ENCODE measurements at places on chromosomes 7 and 10. TPM values are rescaled to one million over a fixed set of nuclear protein-coding genes. Genes with fewer than 3 reads are reported as not detected.

Gene ZNF92
- 28.7 TPM for polyA plus RNA-seq

DNA sequence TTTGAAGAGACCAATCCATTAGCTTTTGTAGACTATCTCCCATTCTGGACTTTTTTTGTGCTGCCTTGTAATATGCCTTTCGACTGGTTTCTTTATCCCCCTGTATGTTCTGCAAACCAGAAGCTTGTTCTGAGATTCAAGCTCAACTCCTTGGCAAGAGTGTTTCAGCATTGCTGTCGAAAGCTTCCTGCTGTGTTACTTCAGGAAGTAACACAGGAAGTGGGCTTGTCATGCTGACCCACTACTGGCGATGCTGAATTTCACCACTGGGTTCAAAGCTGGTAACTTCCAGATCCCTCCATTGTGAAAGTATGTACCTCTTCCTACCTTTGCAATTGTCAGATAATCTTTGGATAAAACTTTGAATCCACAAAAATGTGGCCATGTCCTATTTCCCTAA lies 57.9 kb upstream of the INSYN2A start:
- H3K27ac ChIP-seq, result no peak overlapping the region
- H3K36me3 ChIP-seq, result peaks cover 3% of the 10 kb centered on the region
- H3K4me1 ChIP-seq, result no peaks in the 10 kb centered on the region
- H3K27me3 ChIP-seq, result no peaks in the 10 kb centered on the region

GRCh38 chr10:133091316-133091715 lies 3.6 kb downstream of the ADGRA1 start:
- H3K4me1 ChIP-seq, result peaks cover 39% of the 10 kb centered on the region
- H3K36me3 ChIP-seq, result peaks cover 62% of the 10 kb centered on the region
- no peak overlapping the region for H3K4me3 ChIP-seq
- peaks cover 7% of the 10 kb centered on the region for H3K27me3 ChIP-seq

GRCh38 chr10:133162178-133162909 lies 2.3 kb downstream of the KNDC1 start:
- no peak overlapping the region for H3K4me3 ChIP-seq
- H3K27me3 ChIP-seq, result peaks cover 3% of the 10 kb centered on the region
- H3K27ac ChIP-seq, result no peak overlapping the region
- DNase-seq, result no peak

GRCh38 chr7:73909051-73909941 lies 48.3 kb downstream of the TMEM270 start:
- no peaks in the 10 kb centered on the region for H3K36me3 ChIP-seq
- no peak for DNase-seq
- no peak overlapping the region for H3K27ac ChIP-seq
- no peaks in the 10 kb centered on the region for H3K27me3 ChIP-seq

Gene HOXA2
- 17.9 TPM for polyA plus RNA-seq

GRCh38 chr10:4733150-4733842 lies 92.7 kb upstream of the AKR1E2 start:
- no peaks in the 10 kb centered on the region for H3K27me3 ChIP-seq
- DNase-seq, result no peak
- H3K4me1 ChIP-seq, result no peaks in the 10 kb centered on the region

- H3K27me3 ChIP-seq, result no peaks in the 10 kb centered on the region
- peak; percentile 53 for DNase-seq
- H3K4me1 ChIP-seq, result peaks cover 12% of the 10 kb centered on the region
- no peak overlapping the region for H3K4me3 ChIP-seq
- H3K36me3 ChIP-seq, result no peaks in the 10 kb centered on the region
These were observed 38.3 kb downstream of the LYZL2 start for GRCh38 chr10:30591249-30591670.

Gene SDHAF3
- polyA plus RNA-seq, result 24.3 TPM

Gene SGCE
- 77.9 TPM for polyA plus RNA-seq

DNA sequence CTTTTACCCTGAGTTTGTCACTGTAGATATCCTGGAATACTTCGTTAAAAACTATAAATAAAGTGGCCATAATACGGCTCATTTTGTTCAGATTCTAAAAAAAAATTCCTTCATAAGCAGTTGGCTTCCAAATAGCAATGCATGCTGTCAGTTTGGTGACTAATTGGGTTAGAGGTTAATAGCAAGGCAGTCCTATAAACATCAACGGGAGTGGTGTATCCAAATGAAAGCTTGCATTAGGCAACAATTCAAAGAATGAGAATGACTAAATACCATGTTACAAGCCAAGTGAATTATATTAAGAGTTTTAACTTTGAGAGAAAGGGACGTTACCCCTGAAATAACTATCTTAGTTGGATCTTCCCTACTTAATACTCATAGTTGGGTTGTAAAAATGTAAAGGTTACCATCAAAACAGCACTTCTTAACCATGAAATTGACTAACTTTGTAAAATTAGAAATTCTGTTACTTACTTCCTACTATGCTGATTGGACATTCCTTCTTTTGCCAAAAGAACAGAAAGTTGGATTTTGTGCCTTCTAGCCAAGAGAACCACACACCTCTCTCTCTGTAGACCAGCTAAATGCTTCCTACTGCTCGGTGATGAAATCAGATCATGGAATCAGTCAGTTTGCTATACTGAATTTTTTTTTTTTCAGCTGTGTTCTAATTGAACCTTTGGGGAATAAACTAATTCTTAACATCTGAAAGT lies 98.0 kb downstream of the KAT6B start:
- H3K27me3 ChIP-seq, result no peaks in the 10 kb centered on the region
- no peak for DNase-seq
- no peaks in the 10 kb centered on the region for H3K36me3 ChIP-seq
- peak overlapping the region; percentile 45 for H3K27ac ChIP-seq

DNA sequence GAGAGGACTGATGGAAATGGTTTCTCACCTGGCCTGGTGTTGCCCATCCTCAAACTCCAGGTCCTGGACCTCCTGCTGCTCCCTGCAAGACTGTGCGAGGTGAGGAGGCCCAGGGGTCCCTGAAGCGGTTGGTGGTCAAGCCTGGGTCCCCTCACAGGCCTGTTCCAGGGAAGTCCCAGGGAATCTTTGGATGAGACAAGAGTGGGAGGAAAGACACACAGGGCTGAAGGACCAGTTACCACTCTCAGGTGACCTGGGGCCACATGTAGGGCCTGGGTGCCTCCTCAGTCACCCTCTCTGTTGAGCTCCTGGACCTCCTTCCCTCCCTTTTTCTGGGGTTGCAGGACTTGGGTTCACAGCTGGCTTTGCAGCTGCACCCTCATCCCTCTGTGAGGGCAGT lies 42.6 kb upstream of the CXCL12 start:
- H3K36me3 ChIP-seq, result no peaks in the 10 kb centered on the region
- no peaks in the 10 kb centered on the region for H3K27me3 ChIP-seq
- no peak overlapping the region for H3K4me3 ChIP-seq
- DNase-seq, result no peak

- no peak overlapping the region for H3K27ac ChIP-seq
- no peaks in the 10 kb centered on the region for H3K27me3 ChIP-seq
- peak; percentile 27 for DNase-seq
- no peaks in the 10 kb centered on the region for H3K36me3 ChIP-seq
- no peaks in the 10 kb centered on the region for H3K4me1 ChIP-seq
- H3K4me3 ChIP-seq, result no peak overlapping the region
These were observed 26.8 kb downstream of the DNAJC1 start for GRCh38 chr10:21976739-21977138.

DNA sequence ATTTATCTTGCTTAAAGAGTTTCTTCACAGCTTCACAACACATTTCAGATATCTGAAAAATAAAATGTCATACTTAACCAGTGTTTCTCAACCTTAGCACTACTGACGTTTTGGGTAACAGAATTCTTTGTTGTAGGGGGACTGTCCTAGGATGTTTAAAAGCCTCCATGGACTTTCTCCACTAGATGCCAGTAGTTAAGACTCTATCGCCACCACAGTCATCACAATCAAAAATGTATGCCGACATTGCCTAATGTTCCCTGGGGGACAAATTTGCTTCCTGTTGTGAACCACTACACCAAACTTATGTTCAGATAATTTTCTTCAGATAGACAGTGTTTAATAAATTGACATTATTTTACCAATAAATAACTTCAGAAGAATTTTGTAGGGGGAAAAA lies 13.4 kb downstream of the NOC3L start:
- no peak overlapping the region for H3K4me3 ChIP-seq
- H3K27ac ChIP-seq, result no peak overlapping the region
- H3K4me1 ChIP-seq, result no peaks in the 10 kb centered on the region
- no peaks in the 10 kb centered on the region for H3K27me3 ChIP-seq
- no peak for DNase-seq
- peaks cover 7% of the 10 kb centered on the region for H3K36me3 ChIP-seq

- no peaks in the 10 kb centered on the region for H3K27me3 ChIP-seq
- H3K27ac ChIP-seq, result no peak overlapping the region
- no peak for DNase-seq
- H3K4me1 ChIP-seq, result peaks cover 13% of the 10 kb centered on the region
- H3K4me3 ChIP-seq, result no peak overlapping the region
These were observed 98.5 kb downstream of the ARHGAP22 start for GRCh38 chr10:48506147-48506917.

- peaks cover 4% of the 10 kb centered on the region for H3K4me1 ChIP-seq
These were observed 192.3 kb upstream of the STK17A start for GRCh38 chr7:43390576-43390975.

All from spinal cord (tissue), 10 donors.